ENCODE measurements at places on chromosomes 1 and 21. TPM values are rescaled to one million over a fixed set of nuclear protein-coding genes. Genes with fewer than 3 reads are reported as not detected.

Gene CTSK
- 139 TPM for total RNA-seq

Gene HSD11B1
- 21.6 TPM for total RNA-seq

Gene PRUNE1
- total RNA-seq = 12.1 TPM

Gene GPR37L1
- under 0.01 TPM for total RNA-seq

Gene OR14K1
- not detected for total RNA-seq

Gene LBR
- 55.7 TPM for total RNA-seq

Gene EDARADD
- 0.32 TPM for total RNA-seq

Gene CTTNBP2NL
- 20.9 TPM for total RNA-seq

Gene RXFP4
- total RNA-seq = not detected
